ENCODE measurements at places on chromosomes 1 and 21.

- no peak for DNase-seq
Measured at GRCh38 chr1:4057603-4058002, 157.5 kb upstream of the C1orf174 start.

GRCh38 chr1:50917138-50918137 is 42.6 kb downstream of the FAF1 start:
- DNase-seq: no peak

- DNase-seq: peak; percentile 52
Measured at GRCh38 chr1:78492386-78492950, 1.7 kb downstream of the PTGFR start.

DNA sequence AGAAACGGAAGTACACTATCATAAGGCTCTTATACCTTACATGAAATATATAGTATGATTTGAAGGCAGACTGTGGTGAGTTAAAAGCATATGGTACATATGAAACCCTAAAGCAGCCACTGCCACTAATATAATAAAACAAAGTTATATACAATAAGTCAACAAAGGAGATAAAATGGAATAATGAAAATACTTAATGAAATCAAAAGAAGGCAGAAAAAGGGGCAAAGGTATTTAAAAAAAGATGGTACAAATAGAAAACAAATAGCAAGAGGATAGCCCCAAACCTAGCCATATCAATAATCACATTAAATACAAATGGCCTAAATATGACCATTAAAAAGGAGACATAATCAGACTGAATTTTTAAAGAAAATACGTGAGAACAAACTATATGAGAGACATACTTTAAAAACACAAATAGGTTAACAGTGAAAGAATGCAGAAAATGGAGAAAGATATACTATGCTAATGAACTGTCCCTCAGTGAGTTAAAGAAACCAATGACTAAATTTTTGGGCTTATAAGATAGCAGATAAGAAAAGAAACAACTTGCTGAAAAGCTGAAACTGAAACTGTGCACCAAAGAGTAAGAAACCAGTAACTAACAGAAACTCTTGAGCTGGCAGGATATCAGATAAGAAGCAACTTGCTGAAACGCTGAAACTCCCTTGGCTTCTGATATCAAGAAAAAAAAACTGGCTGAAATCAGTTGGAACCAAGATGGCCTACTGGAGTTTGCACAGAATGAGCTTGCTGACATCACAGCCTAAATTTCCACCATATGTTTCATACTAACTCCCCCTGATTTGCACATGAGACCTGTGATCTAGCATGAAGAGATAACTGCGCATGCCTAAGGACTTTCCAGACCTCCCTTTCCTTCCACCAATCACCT is 44.3 kb upstream of the IL10 start:
- no peak for DNase-seq

DNA sequence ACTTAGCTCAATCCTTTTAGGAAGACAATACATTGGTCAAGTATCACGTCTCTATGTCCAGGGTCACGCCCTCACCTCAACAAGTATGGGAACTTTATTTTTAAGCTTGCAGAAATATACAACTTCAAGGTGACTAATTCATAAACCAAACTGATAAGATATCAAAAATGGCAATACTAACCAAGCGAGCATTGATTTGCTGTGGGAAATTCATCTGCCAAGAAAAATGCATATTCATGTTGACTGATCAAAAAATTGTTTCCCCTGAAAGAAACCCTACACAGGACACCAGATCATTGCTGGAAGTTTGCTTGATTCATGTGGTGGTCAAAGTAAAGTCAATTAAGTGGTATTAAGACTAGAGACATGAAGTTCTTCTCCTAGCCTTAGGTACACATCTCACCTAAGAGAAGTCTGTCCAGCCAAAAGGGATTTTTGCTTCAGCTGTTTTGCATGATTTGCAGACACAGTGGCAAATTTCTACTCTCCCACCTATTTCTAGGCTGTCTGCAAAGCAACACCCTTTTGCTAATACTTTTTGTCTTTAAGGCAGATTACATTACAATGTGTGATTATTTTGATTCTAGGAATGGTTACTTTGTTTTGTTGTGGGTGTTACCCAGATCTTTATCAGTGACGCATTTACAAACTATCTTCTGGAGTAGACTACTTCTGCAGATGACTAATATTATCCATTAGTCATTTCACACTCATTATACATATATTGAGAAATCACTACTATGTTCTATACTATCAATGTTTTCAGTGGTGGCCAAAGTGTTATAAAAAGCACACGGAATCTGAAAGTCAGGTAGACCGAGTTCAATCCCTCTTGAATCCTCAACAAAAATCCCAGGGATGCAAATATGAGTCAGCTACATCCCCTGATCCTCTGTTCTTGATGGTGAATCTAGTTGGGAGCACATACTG is 12.4 kb downstream of the SAMSN1 start:
- no peak for DNase-seq

GRCh38 chr1:6105218-6105679 is 59.6 kb downstream of the KCNAB2 start:
- DNase-seq: no peak

DNA sequence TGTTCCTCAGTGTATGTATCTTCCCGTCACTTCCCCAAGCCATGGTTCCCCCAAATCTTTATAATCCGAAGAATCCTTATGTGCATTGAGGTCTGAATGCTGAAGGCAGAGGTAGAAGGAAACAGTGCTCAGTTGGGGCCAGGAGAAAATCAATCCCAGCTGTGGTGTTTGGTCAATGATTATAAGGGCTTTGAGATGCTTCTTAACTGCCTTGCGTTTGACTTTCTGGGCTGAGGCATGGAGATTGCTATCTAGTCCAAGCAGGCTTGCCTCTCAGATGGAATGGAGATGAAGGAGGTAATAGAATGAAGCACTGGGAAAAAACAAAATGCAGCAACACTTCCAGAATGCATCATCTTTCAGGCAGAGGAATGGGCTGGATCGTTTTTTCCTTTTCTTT is 3.6 kb upstream of the MAP1LC3C start:
- no peak for DNase-seq

- DNase-seq: no peak
Measured at GRCh38 chr1:16013220-16013907, 4.5 kb downstream of the HSPB7 start.

GRCh38 chr21:41600556-41600955 is 92.6 kb upstream of the TMPRSS2 start:
- DNase-seq: no peak

- DNase-seq: no peak
Measured at GRCh38 chr1:90534663-90535295, 182.3 kb downstream of the BARHL2 start.

GRCh38 chr1:67307251-67308060 is at the start of gene IL12RB2:
IL12RB2 (plus strand) TSS chr1:67307873; CDS start chr1:67320369, 12,496 bp downstream.
- DNase-seq: no peak

GRCh38 chr1:196654271-196654670 is 2.4 kb downstream of the CFH start:
- DNase-seq: no peak

DNA sequence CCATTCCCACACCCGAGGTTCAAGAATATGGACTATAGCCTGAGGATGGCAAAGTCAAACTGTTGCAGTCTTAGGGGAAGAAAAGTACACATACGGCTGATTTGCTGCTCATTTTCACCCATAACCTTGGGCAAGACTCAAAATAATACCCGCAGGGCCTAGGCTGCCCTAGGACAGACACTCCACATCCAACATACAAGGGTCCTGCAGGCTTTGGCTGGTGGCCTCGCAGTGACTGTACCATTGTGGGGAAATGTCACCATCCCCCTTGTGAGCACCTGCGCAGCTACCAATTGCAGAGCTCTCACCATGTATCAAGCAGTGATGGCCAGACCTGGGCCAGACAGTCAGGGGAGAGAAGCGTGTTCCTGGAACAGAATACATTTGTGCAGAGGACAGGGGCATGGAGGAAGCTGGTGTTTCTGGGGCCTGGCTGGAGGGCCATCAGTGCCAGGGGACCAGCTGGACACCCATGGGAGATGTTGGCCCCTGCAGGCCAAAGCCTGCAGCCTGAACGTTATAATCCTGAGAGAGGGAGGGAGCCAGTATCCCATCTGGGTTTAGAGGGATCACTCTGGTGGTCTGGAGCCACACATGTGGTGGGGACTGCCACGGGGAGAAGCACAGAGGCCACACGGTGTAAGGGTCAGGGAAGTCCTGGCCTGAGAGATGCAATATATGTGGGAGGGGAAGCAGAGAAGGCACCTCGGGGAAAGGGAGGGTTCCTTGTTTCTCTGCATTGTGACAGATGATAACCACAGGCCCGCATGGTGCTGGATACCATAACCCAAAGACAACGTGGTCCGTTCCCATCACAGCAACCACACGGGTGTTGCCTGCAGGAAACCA is 101.2 kb downstream of the GLIS1 start:
- DNase-seq: no peak

DNA sequence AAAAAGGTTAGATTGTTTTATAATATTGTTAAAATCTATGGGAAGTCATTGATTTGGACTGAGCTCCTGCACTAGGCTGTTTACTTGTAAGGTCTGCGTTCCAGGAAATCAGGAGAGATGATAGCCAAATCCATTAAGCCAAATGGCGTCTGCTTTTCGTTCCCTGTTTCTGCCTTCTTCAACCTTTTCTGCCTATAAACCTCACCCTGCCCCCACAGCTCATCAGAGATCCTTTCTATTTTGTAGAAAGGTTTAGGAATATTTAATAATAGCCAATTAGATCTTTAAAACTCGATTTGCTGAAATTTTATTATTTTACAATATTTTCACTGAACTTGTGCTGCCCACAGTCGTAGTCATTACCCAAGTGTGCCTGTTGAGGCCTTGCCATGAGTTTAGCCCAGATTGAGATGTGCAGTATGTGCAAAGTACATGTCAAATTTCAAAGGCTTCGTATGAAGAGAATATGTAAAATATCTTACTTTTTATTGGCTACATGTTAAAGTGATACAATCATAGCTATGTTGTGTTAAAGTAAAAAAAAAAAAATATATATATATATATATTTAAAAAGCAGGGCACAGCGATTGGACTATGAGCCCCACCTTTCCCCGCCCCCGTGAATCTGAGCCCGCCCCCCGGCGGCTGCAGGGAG is 444 bp upstream of the IARS2 start:
- DNase-seq: no peak

- no peak for DNase-seq
Measured at GRCh38 chr1:53075206-53075605, 13.2 kb downstream of the PODN start.

DNA sequence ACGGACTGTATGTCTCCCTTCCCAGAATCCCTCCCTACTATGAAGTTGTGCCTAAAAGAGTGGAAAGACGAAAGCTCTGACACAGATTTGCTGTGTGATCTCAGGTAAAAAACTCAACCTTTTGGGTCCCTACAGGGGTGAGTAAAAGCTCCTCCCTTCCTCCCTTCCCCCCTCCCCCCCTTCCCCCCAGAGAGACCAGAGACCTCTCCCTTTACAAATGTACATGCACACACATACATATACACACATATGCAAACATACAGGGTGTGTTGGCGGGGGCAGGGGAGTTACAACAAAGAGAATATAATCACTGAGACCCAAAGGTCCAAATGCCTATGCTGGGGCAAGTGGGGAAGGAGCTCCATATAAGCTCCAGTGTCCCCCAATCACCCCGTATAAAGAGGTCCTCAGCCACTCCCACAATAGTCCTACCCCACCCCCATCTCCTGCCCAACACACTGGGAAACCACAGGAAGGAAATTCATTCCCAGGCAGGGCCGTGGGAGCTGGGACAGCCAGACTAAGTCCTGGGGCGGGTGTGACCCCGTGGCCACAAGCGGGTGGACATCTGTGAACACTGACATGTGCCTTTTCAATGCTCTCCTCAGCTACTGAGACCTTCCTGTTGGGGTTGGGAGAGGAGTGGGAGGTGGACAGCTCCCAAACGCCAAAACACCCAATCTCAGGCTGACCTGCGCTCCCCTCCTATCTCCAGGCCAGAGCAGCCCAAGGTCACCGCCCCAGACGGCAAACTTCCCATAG is 2.0 kb downstream of the MEF2D start:
- DNase-seq: no peak

DNA sequence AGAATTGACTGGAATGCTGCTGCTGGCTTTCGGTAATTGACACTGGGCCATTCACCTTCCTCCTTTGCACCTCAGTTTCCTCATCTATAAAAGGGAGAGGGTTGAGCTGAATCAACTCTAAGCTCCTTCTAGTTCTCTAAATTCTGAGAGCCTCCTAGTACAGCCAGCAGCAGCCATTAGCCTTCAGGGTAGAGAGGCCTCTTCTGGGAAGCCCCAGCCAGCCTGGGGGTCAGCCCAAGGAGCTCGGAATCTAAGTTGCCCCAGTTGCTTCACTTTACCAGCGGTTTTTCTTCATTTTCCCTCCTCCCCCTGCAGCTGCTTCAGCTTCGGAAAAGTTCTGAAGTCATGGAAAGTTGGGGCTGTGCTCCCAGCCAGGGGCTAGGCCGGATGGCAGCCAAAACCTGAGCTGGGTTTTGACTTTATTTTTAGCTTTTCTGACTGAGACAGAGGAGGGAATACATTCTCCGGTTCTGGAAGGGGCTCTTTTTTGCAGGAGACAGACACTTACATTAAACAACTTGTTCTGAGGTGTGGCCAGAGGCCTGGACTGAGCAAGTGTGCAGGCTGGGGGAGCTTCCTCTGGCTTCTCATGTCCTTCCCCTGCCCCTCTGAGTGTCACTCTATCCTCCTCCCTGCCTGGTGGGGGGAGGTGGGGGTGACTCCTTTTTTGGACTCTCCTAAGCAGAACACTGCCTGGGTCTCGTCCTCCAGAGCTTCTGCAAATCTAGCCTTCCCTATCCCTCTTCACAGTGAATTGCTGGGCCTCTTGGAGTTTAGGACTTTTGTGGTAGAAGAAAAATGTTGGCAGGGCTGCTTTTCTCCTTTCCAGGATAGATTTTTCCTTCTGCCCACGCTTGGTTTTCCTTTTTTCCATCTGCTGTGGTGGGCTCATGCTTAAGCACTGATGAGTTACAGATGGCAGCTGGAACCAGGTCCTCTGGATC is 14.4 kb downstream of the LMNA start:
- DNase-seq: peak; percentile 74

- DNase-seq: no peak
Measured at GRCh38 chr1:92973203-92973897, 12.1 kb upstream of the DIPK1A start.
